D341Med (cell line): ENCODE measurements at places on chromosomes 4 and X.
A peak's percentile ranks its signal among the peaks of the same experiment; 100 is the strongest.

GRCh38 chr4:76381986-76382385 lies 39.0 kb downstream of the CCDC158 start:
- no peak for DNase-seq

DNA sequence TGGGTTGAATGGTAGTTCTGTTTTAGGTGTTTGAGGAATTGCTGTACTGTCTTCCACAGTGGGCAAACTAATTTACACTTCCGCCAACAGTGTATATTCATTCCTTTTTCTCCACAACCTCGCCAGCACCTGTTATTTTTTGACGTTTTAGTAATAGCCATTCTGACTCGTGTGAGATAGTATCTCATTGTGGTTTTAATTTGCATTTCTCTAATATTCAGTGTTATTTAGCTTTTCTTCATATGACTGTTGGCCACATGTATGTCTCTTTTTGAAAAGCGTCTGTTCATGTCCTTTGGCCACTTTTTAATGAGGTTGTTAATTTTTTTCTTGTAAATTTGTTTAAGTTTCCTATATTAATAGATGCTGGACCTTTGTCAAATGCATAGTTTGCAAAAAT lies 26.9 kb upstream of the WDR17 start:
- DNase-seq, result no peak

GRCh38 chr4:129063640-129064039 lies 29.7 kb downstream of the SCLT1 start:
- no peak for DNase-seq

GRCh38 chrX:114973013-114973412 lies 44.4 kb downstream of the IL13RA2 start:
- no peak for DNase-seq

DNA sequence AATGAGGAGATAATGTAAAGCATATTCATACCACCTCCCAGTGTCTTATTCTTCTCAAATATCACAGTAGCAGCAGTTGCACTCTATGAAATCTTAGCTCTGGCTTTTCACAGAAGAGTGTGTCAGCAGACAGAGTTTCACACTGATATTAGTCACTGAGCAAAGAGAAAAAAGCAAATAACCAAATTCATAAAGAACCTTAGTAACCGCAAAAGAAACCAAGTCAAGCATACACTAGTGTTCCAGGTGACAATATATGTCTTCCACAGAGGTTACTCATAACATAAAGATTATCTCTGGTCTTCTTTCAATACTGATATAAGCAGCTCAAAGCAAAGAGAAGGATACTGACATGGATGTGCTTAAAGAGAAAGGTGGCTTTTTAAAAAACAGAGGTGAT lies 181.7 kb upstream of the EDNRA start:
- no peak for DNase-seq

GRCh38 chr4:16516796-16517439 lies 290.6 kb upstream of the TAPT1 start:
- DNase-seq, result peak; percentile 68

DNA sequence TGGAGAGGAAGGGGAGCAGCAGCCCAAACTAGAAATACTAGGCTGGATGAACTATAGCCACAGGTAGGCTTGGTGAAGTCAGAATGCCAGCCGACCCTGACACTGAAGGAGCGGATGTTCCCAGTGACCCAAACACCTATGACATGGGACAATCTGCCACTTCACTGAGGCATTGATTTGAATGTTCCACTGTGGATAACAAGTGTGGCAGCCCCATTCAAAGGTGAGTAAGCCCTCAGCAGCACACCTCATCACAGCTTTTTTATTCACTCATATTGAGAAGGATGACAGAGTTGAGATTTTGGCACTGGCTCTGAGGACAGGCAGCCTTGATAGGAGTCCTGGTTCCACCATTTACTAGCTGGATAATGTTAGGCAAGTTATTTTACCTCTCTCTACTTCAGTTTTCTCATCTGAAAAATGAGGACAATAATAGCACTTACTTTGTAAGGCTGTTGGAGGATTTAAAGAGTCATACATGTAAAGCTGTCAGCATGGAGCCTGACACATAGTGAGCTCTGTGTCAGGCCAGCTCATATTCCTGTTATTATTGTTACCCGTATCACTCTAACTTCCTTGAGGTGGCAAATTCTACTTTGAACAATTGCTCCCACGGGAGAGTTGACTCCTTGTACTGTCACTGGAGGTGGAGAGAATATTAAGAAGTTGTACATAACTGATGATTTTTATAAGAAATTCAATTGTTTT lies 114.6 kb downstream of the RASL11B start:
- no peak for DNase-seq

- no peak for DNase-seq
Observed at GRCh38 chr4:174503079-174503715, 19.1 kb downstream of the HPGD start.

DNA sequence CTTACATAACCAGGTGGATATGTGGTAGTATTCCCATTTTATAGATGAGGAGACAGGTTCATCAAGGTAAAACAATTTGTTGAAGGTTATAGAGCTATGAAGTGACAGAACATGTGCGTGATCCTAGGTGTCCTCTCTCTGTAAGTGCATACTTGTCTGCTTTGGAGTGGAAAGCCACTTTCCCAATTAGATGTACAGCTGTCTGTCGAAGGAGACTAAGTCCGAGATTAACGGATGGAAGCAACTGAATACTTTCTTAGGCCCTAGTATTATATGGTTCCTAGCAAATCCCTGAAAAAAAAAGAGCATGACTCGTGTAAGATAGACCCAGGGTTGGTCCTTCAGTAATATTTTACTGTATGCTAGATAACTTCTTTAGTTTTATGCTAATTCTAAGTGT lies 19.7 kb downstream of the TMEM131L start:
- DNase-seq, result peak; percentile 55

- peak; percentile 72 for DNase-seq
Observed at GRCh38 chrX:9530848-9531274, 66.0 kb downstream of the TBL1X start.

DNA sequence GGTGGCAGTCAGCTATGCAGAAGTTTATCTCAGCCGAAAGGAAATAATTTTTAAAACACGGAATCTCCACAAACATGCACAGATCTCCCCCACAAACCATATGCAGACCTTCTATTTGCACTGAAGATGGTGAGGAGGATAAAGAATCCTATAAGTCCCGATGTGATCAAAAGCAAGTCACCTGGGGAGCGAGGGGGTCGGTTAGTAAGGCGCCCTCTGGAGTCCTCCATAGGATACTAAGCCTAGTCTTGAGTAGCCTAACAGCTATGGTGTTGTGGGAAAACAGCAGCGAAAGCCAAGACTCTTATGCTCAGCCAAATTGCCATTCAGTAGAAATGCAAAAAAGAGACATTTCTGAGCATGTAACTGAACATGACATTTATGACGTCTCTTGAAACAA lies 210.9 kb downstream of the FRMPD4 start:
- no peak for DNase-seq

DNA sequence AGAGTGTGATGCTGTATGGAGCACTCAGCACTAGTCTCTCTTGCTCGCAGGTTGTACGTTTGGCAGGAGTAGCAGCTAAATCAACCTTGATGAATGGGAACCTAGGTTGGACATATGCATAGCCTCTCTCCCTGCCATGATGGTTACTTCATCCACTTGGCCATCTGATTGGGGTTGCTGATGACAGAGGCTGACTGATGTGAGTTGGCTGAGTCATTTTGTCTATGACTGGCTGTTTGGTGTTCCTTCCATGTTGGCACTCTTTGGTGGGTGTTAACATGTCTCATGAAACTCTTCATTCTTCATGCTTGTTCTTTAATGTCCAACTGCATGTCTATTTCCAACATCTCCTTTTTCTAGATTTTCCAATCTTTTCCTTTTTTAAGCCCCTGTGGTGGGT lies 31.6 kb upstream of the SPARCL1 start:
- no peak for DNase-seq

GRCh38 chr4:52370576-52370975 lies 288.5 kb downstream of the USP46 start:
- DNase-seq, result no peak

- DNase-seq, result no peak
Observed at GRCh38 chrX:136202889-136203288, 48.3 kb downstream of the MAP7D3 start.

DNA sequence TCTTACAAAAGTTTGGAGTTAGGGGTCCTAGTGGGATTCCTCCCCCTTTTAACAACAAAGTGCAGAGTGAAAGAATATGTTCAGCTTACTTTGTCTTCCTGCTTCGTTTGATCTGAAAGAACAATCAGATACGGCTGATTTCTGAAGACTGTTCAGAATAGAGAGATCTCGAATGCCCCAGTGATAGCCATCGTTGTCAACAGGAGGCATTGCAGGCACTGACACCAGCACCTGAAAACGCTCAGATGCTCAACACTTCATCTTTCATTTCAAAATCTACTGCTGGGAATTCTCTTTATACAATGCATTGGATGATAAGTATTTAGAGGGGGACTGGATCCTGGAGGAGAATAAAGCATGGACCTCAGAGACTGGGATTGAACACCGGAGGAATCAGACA lies 186.3 kb upstream of the TENM3 start:
- no peak for DNase-seq

DNA sequence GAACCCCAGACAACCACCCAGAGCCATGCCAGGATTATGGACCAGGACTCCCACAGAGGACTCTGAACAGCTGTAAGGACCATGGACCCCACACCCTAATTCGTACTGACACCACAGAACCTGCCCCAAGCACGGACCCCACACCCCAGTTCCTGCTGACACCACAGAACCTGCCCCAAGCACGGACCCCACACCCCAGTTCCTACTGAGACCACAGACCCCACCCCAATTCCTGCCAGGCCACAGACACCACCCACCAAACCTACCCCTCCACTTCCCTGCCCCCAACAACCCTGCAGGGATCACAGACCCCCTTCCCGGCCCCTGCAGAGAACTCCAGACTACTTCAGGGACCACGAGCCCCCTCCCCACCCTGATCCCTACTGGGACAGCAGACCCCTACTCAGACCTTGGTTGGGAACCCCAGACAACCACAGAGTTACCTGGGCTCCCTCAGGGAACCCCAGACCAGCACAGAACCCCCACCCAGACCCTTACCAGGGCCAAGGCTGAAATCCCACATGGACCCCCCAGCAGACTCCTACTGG lies 1.4 kb upstream of the DHRSX start:
- DNase-seq, result no peak

DNA sequence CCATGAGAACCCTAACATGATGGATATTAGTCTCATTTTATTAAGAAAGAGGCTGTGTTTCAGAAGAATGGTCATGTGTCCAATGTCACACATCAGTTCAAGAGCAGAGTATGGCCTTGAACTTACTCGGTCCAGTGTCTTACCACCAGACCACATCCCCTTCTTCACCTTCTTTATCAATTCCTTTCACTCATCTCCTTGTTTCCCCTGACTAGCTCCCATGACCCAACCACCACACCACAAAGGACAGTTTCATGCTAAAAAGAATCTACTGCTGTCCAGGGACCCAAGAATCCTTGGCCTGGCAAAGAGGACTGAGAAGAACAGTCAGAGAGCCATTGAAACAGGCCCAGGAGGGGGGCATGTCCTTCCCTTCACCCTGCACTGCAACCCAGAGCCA lies 33.6 kb upstream of the MSN start:
- no peak for DNase-seq

DNA sequence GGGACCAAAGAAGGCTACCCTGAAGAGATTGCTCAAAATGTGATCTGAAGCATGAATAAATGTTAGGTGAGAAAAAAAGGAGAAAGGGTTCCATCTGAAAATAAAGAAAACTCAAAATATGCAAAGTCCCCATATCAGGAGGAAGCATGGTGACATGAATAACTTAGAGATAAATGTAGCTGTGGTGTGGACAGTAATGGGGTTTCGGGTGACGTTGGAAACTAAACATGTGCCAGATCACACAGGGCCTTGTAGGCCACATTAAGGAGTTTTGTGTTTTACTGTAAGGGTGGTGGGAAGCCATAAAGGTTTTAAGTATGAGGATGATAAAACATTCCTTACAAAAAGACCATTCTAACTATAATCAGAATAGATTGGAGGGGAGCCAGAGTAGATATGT lies 40.3 kb upstream of the ACSL4 start:
- DNase-seq, result no peak

GRCh38 chrX:71515038-71515396 lies 17.9 kb upstream of the OGT start:
- no peak for DNase-seq

- DNase-seq, result no peak
Observed at GRCh38 chr4:125390126-125390525, 75.4 kb downstream of the FAT4 start.

DNA sequence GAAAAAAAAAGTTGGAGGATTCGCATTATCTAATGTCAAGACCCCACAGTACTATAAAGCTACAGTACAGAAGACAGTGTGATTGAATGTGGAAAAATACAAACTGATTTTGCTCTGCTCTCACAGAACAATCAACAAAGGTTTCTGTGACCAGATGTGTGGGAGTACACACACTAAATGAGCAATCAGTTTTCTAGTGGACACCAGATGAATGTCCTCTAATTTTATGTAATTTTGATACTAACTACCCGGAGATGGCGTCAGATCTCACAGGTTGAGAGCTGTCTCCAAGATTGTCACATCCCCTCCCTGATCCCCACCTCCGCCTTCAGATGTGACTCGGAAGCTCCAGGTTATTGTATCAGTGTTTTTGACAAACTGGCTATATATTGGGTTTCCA lies 81.9 kb upstream of the HUWE1 start:
- no peak for DNase-seq

DNA sequence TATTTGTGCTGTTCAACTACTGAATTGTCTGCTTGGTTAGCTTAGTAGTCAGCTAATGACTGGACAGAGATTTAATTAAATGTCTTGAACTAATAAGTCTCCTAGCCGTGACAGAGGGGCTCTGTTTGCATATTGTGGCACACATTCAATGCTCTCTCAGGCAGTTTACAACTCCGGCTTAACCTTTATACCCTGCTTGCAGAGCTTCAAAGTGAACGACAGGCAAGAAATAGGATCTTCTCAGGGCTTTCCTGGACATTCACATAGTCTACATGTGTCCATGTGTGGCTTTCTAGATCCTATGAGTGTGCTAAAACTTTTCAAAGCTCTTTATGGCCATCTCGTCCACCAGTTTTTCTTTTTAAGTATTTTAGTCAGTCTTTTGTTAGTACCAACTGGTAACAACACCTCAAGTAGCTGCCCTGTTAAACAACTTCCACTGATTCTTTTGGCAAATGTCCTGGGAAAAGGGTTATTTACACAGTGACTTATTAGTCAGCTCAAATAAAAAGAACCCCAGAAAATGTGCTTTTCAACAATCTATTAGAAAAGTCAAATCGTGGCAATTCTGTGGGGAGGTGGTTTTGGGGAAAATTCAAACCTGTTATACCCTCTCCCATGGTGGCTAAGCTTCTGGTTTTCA lies 28.6 kb downstream of the OR13H1 start:
- no peak for DNase-seq

DNA sequence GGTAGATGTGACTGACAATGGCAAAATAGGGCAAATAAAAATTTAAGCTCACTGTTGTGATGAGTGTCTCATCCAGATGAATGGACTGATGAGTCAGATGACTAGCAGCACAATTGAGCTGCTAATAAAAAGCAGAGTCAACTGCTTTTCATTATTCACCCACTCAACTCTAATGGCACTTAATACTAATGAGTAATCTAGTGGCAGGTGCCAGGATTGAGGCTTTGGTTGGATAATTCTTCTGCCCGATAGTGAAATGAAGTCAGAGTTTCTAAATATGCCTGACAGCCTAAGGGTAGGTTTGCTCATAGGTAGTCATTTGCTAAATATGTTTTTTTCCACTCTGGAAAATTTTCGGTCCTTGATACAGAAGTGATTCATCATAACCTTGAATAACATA lies 10.4 kb downstream of the OGT start:
- DNase-seq, result peak; percentile 31

GRCh38 chr4:20544645-20545044 lies 155.6 kb upstream of the PACRGL start:
- DNase-seq, result peak; percentile 45

- DNase-seq, result no peak
Observed at GRCh38 chrX:149629730-149630387, 1.7 kb downstream of the TMEM185A start.
